ENCODE measurements at places on chromosomes 4 and X. TPM values are rescaled to one million over a fixed set of nuclear protein-coding genes. Genes with fewer than 3 reads are reported as not detected.

OPRPN gene
- polyA plus RNA-seq: not detected

CWH43 gene
- polyA plus RNA-seq: not detected

PWWP3B gene
- 7.5 TPM for polyA plus RNA-seq

MGARP gene
- polyA plus RNA-seq: 1.9 TPM

RAB40AL gene
- 0.35 TPM for polyA plus RNA-seq

CT45A1 gene
- polyA plus RNA-seq: not detected

ATP6AP2 gene
- 236 TPM for polyA plus RNA-seq

MAB21L2 gene
- polyA plus RNA-seq: 0.92 TPM

STARD8 gene
- 0.09 TPM for polyA plus RNA-seq

TCEAL6 gene
- polyA plus RNA-seq: not detected

CHIC2 gene
- 51.8 TPM for polyA plus RNA-seq

GLRA2 gene
- 18.6 TPM for polyA plus RNA-seq

GPR50 gene
- polyA plus RNA-seq: not detected

TCEAL5 gene
- polyA plus RNA-seq: 2.2 TPM

SYTL4 gene
- polyA plus RNA-seq: 0.11 TPM

USP17L15 gene
- not detected for polyA plus RNA-seq

ZFP42 gene
- not detected for polyA plus RNA-seq

FGF16 gene
- polyA plus RNA-seq: not detected

IGSF1 gene
- 3.0 TPM for polyA plus RNA-seq

EXOC1L gene
- not detected for polyA plus RNA-seq

RTL3 gene
- not detected for polyA plus RNA-seq

KCTD8 gene
- polyA plus RNA-seq: 1.2 TPM

FAM149A gene
- polyA plus RNA-seq: 12.2 TPM

SAGE1 gene
- not detected for polyA plus RNA-seq

IL1RAPL1 gene
- polyA plus RNA-seq: not detected

VSIG4 gene
- not detected for polyA plus RNA-seq

NR0B1 gene
- not detected for polyA plus RNA-seq

GAGE10 gene
- not detected for polyA plus RNA-seq

SH2D1A gene
- polyA plus RNA-seq: not detected

AKAP4 gene
- polyA plus RNA-seq: not detected

DDX60 gene
- not detected for polyA plus RNA-seq

NUP62CL gene
- polyA plus RNA-seq: 3.4 TPM

PABPC1L2B gene
- not detected for polyA plus RNA-seq

TNIP3 gene
- polyA plus RNA-seq: not detected

SPANXN4 gene
- not detected for polyA plus RNA-seq

XAGE2 gene
- not detected for polyA plus RNA-seq

PNMA5 gene
- polyA plus RNA-seq: 1.0 TPM

CSN1S1 gene
- polyA plus RNA-seq: not detected

PARM1 gene
- polyA plus RNA-seq: 1.3 TPM

AFF2 gene
- polyA plus RNA-seq: 18.6 TPM

EDA gene
- 1.3 TPM for polyA plus RNA-seq
